Left forelimb (tissue), 1 donor: ENCODE measurements at places on chromosomes 3 and 15.

GRCh38 chr3:57126244-57126643, 38.9 kb downstream of the IL17RD start:
- DNase-seq: no peak

- no peak for DNase-seq
Observed at GRCh38 chr15:61915640-61916039, 144.6 kb downstream of the VPS13C start.

GRCh38 chr3:173733029-173733652, 335.6 kb downstream of the NLGN1 start:
- DNase-seq: no peak

DNA sequence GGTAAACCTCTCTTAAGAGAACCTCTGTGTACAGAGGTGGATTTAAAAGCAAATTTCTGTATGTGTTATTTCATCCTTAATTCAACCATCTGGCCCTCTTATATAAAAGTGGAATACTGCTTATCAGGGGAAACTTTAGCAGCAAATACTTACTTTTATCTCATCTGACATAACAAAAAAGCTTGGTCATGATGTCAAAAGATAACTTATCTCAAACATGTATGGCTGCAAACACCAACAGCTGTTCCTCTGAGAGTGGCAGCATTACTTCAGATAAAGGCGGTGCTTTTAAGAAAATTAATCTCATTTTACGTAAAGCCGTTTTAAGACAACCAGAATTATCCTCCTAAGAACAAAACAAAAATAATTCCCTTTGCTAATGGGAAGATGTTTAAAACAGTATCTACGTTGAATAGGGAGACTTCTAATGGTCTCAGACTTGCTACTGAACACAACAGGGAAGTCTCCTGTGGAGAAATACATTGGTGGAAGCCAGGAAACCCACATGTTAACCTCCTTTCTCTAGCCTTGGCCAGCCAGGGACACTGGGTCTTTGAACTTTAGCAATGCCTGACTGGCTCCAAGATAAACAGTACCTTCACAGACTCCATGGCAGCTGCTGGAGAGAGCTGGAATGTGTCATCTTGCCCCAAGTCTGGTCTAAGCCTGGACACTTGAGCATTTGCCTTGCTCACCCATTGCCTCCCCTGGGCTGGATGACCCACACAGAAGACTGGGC, 18.1 kb downstream of the ARRDC4 start:
- DNase-seq: no peak

DNA sequence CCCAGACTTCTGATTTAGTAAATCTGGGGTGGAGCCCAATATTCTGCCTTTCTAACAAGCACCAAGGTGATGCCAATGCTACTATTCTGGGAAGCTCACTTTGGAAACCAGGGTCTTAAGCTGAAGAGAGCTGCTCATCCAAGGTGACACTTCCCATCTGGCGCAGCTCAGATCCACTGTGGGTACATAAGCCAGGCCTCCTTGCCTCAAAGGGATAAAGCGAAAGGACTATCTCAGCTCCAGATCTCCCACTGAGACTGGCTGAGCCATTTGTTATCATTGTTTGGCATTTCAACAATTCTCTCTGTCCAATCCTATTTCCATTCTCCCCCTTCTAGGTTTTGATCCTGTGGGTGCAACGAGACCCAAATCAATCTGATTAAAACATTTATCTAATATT, 323.8 kb downstream of the GBE1 start:
- no peak for DNase-seq

DNA sequence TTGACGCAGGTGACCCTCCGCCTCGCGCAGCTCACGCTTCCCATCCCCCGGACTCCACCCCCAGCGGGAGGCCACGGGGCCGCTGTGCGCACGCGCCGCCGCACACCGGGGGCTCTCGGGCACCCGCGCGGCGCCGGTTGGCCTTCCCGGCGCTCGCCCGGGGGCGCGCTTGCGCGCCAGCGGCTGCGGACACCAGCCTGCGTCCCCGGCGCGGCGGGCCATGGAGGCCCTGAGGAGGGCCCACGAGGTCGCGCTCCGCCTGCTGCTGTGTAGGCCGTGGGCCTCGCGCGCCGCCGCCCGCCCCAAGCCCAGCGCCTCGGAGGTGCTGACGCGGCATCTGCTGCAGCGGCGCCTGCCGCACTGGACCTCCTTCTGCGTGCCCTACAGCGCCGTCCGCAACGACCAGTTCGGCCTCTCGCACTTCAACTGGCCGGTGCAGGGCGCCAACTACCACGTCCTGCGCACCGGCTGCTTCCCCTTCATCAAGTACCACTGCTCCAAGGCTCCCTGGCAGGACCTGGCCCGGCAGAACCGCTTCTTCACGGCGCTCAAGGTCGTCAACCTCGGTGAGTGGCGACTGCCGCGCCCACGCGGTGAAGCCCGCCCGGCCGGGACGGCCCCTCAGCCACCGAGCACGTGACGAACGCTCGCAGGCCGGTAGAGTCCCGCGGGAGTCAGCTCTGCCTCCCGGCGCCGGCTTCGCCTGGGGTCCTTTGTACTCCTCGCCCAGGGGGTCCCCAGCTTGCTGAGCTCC, at the start of gene C15orf61:
Gene C15orf61, plus strand, starts transcription at position 103 of the 754 bp plus-strand sequence. Its CDS starts 118 bp downstream, at position 221.
- DNase-seq: peak; percentile 90

- DNase-seq: no peak
Observed at GRCh38 chr3:111763001-111763471, 96.0 kb upstream of the PHLDB2 start.

GRCh38 chr3:43288366-43288765, 2.0 kb downstream of the SNRK start:
- no peak for DNase-seq

- DNase-seq: no peak
Observed at GRCh38 chr3:80983753-80984152, 777.7 kb downstream of the GBE1 start.

GRCh38 chr15:83929619-83930018, 275.7 kb downstream of the ADAMTSL3 start:
- DNase-seq: no peak

- no peak for DNase-seq
Observed at GRCh38 chr3:162780313-162780712, 1283.7 kb downstream of the OTOL1 start.

GRCh38 chr3:159788291-159788690, 200.3 kb upstream of the IL12A start:
- DNase-seq: no peak

DNA sequence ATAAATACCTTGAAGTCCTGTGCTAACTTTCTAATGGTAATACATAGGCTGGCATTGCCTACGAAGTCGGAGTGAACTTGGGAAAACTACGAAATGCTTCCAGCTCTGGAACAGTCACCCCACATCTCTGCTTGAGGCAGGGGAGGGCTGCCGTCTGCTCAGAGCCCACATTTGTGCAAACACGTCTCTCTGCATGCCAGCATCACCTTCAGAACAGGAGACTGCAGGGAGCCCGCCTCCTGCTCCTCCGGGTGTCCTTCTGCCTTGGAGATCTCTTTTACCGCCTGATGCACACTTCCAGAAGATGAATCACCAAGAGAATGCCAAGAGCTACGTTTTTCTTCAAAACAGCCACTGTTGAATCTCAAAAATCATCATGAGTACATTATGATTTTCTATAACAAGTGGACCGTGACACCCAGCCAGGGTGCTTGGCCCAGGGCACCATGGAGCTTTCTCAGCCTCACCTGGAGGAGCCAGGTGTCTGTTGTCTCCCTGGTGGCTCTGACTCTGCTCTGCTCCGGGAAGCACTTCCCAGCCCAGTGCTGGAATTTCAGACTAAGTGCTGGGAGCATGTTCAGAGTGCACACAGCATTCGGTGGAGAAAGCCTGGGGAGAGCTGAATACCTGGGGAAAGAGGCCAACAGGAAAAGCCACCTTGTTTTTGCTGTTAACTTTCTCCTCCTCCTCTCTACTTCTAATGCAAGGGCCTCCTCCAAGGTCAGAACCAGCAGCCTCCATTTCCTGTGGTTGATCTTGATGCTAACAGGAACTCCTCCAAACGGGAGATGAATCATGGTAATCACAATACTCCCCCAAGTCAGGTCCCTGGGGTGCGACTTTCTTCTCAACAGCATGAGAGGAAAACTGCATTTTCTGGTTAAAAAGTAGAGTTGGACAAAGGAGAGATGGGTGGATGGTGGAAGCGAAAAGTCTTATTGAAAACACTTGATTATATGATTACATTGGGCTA, 467.7 kb downstream of the GABRG3 start:
- DNase-seq: no peak

- DNase-seq: no peak
Observed at GRCh38 chr3:188531210-188531609, 377.3 kb downstream of the LPP start.

GRCh38 chr15:31158858-31159569, 57.5 kb upstream of the TRPM1 start:
- no peak for DNase-seq

DNA sequence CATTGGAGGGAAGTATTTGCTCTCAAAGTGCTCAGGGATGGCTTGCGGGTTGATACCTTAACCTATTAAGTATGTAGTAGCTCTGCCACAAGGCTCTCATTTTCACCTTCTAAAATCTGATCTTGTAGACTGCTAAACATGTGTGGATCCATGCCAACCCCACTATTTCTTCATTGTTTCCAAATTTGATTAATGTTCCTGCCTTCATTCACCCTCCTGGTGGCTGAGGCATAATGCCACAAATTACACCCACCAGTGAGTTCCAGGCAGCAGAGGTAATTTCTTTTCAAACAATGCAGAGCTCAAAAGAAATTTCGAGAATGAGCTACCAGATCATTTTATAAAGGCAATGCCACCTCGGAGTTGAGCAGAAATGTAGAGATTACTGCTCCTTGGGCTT, 71.0 kb downstream of the EDEM1 start:
- DNase-seq: no peak

GRCh38 chr3:100629421-100630127, 20.2 kb downstream of the ADGRG7 start:
- no peak for DNase-seq

DNA sequence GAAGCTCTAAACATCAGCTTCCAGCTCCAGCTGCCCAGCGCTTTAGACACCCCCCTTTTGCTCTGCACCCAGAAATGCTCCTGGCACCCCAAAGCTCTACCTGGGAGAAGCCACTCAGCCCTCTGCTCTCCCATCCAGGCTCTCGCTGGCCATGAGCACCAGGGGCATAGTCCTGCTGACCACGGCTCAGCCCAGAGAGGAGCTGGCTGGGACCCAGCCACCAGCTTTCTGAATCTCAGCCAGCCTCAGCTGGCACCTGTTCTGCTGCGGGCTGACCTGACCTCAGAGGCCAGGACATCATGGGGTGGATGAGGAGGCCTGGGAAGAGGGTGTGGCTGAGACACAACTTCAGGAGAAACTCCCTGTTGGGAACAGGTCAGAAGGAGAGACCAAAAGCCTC, 8.6 kb downstream of the NTRK3 start:
- no peak for DNase-seq

- no peak for DNase-seq
Observed at GRCh38 chr3:148319161-148319915, 378.4 kb upstream of the AGTR1 start.

- no peak for DNase-seq
Observed at GRCh38 chr3:170267793-170268192, 45.6 kb downstream of the PRKCI start.

DNA sequence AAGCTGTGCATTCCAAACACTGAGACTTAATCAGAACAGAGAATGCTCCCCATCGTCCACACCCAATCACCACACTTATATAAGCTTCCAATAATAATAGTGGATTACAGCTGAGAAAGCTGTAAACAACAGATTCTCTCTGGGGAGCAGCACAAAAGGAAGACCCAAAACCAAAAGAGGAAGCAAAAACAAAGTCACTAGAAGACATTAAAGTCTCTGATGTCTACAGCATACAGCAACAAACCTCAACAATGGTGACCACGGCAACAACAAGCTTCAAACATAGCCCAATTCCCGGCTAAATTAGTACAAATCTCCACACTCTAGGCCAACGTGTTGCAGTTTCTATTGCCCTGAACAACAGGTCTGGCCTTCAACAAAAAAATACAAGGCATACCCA, 37.7 kb downstream of the ZDHHC23 start:
- no peak for DNase-seq

- peak; percentile 70 for DNase-seq
Observed at GRCh38 chr15:53807501-53807900, 48.0 kb upstream of the WDR72 start.

GRCh38 chr3:50124052-50124799, 30.9 kb upstream of the SEMA3F start:
- DNase-seq: no peak

GRCh38 chr3:22792533-22792932, 410.6 kb upstream of the UBE2E2 start:
- no peak for DNase-seq

DNA sequence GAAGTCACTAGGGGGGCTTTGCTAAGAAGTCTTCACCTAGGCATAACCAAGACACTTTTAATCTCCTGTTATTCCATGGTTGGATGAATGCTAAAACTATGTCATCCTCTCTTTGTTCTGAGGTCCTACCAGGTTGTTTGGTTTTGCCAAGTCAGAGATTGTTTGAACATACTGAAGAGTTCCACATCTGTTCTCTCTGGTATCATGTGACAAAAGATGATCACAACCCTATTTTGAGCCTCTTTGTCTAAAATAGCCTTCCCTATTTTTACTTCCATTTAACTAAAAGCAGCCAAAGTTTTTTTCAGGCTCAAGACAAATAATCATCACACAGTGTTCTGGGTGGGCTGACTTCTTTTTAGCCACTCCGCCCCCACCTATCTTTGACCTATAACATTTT, 218.4 kb upstream of the LMCD1 start:
- DNase-seq: no peak

DNA sequence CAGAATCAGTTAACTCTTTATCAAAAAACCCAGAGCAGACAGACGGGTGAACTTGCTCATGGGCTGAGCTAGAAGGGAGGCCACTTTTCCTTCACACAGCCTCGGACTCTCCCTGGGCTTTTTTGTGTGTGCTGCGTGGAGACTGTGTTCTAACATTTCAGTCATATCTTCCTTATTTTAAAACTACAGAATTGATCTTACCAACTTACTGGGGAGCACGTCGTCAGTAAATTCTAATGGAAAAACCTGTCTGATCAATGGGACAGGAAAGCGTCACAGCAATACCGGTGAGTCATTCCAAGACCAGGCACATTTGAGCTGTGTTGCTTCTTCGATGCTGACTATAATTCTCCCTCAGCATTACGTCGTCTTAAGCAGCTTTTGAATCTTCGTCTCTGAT, 145.1 kb downstream of the LPP start:
- DNase-seq: no peak

DNA sequence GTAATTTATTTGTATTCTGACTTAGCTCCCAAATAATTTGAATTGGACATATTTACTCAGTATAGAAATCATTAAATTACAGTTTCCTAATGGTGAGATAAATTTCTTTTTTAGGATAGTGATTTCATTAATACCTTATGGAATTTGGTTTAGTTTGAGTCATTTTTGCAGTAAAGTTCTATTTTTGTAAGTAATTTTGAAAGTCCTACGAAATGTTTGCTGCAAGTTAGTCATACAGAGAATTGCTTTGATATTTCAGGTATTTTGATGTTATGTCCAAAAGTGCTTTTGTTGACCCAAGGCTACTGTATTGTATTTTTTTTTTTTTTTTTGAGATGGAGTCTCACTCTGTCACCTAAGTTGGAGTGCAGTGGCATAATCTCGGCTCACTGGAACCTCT, 41.7 kb downstream of the TCF12 start:
- DNase-seq: no peak
